Astrocyte of the hippocampus (primary cell): ENCODE measurements at places on chromosomes 6 and 20.

- no peak for DNase-seq
These were observed 196.7 kb downstream of the TFAP2B start for GRCh38 chr6:51015394-51015793.

DNA sequence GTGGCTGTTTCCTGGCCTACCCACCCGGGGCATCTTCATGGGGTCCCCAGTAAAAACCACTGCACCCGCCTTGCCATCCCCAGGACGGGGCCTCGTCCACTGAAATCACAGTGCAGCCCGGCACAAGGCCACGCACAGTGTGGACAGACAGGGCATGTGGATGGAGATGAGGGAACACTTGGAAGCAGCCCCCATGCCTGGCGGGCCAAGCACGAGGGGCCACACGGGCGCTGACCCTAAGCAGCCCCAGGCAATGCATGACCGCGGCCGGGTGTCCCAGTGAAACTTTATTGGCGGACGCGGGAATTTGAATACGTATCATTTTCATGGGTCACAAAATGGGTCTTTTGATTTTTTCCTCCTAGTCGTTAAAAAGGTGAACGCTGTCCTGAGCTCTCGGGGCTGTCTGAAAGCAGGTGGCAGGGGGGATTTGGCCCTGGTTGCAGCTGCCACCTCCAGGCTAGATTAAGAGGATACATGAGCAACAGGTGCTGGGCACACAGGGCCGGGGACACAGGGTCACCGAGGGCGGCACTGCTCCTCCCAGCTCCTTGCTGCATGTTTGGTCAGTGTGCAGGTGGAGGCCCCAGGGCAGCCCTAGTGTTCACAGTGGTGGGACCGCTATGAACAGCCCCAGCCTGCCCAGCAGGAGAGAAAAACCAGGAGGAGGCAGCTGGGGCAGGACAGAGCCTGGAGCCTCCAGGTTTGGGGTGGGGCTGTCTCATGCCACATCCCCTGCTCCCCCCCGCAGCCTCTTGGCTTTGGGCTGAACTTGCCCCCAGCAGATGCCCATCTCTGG is 74.9 kb upstream of the SLCO4A1 start:
- DNase-seq = no peak

DNA sequence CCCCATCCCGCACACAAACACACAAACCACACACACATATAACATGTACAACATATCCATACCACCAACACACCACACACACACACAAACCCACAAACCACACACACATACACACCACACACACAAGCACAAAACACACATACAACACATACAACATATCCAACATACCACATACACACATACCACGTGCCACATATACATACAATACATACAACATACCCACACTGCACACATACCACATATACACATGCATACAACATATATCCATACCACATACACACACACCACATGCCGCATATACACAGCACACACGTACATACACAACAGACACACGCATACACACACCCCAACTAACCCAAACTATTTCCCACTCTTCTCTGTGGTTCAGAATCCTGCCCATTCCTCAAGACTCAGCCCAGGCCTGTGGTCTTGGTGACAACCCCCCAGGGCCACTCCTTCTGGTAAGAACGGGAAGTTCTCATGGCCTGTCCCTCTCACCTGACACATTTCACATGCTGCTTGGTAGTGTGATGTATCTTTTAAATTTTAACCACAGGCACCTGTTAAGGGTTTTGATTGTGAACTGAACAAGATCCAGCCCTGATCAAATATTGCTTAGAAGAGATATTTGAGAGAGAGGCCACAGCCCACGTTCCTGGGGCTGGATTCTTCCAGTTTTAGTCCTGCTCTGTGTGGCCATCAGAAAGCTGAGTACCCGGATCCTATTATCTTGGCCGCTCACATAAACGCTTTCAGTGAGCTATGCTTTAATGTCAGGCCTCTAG is 55.9 kb upstream of the KCNK16 start:
- no peak for DNase-seq

- DNase-seq = peak; percentile 7
These were observed 23.6 kb downstream of the PKHD1 start for GRCh38 chr6:52063584-52064344.

DNA sequence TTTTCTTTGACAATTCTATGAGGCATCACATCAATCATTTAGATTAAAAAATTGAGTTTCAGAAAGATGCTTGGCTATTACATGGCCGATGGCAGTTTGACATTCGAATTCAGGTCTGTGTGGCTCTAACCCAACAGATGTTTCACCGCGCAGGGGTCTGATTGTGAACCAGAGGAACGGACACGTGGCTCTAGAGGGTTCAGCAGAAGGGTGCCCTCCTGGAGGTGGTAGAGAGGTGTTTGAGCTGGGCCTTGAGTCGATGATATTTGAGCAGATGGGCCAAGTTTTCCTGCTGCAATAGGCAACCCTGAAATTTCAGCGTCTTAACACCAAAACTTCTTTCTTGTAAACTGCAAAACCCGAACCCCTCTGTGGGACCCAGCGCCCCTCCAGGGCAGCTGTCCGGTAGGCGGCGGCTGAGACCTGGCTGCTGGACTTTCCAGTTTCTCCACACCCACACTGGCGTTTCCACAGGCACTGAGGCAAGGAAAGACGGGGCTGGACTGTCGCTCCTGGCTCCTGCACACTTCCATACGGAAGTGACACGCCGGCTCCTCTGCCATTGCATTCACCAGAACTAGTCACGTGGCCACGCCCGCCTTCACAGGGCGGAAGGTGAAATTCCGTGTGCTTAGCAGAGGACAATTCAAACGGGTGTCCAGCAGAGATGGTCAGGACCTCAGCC is 11.3 kb upstream of the AFDN start:
- DNase-seq = no peak

DNA sequence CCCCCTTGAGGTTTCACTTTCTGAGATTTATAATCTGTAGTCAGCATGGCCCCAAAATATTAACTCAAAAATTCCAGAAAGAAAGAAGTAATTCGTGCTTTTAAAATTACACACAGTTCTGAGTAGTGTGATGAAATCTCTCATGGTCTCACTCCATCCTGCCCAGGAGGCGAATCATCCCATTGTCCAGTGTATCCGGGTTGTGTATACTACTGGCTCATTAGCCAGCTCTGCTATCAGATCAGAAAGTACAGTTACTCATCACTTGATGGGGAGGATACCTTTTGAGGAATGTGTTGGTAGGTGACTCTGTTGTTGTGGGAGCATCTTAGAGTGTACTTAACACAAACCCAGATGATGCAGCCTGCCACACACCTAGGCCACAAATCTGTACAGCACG is 65.2 kb downstream of the CDC5L start:
- no peak for DNase-seq

DNA sequence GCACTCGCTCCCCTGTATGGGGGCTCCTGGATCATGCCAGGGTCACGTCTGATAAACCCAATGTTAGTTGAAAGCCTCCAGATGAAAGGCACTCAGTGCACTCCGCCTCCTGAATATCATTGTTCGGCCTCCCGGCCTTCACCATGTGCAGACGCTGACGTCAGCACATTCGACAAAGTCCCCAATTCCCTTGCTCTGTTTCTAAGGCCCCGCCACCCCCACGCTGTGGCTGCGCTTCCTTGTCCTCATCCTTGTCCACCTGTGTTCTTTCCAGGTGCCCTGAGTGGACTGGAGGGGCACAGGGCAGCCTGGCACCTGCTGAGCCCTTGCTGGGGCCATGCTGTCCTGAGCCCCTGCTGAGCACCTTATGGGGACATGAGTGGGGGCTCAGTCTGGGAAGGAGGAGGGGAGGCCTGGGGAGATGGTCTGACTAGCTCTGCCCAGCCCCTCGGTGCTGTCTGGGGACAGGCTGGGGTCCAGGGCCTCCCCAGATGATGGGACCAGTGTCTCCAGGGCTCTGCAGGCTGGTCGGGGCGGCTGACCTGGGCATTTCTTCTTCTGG is 9.8 kb upstream of the BHLHE23 start:
- no peak for DNase-seq

- no peak for DNase-seq
These were observed 127.6 kb upstream of the SNX9 start for GRCh38 chr6:157695301-157696040.

- peak; percentile 43 for DNase-seq
These were observed 6.6 kb upstream of the WTAP start for GRCh38 chr6:159720708-159721107.

GRCh38 chr20:57134804-57135203 is 131.6 kb downstream of the BMP7 start:
- no peak for DNase-seq

- DNase-seq = no peak
These were observed 80.1 kb downstream of the PXDC1 start for GRCh38 chr6:3671382-3671781.

- no peak for DNase-seq
These were observed 1.7 kb upstream of the TGM2 start for GRCh38 chr20:38166703-38167233.

DNA sequence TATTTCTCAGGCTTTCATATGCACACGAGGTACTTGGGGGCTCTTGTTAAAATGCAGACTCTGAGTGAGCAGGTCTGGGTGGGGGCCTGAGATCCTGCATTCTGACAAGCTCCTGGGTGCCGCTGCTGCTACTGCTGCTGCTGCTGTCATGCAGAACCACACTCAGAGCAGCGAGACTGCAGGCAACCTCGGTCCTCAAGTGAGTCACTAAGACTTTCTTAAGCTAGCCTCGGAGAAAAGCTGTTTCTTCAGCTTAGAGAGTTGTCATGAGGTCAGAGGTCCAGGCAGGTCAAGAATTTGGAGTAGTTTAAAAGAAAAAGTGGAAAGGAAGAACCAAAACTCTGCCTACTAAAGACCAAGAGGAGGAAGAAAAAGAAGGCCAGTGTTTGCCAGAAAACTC is 92.9 kb downstream of the SPTLC3 start:
- peak; percentile 20 for DNase-seq

DNA sequence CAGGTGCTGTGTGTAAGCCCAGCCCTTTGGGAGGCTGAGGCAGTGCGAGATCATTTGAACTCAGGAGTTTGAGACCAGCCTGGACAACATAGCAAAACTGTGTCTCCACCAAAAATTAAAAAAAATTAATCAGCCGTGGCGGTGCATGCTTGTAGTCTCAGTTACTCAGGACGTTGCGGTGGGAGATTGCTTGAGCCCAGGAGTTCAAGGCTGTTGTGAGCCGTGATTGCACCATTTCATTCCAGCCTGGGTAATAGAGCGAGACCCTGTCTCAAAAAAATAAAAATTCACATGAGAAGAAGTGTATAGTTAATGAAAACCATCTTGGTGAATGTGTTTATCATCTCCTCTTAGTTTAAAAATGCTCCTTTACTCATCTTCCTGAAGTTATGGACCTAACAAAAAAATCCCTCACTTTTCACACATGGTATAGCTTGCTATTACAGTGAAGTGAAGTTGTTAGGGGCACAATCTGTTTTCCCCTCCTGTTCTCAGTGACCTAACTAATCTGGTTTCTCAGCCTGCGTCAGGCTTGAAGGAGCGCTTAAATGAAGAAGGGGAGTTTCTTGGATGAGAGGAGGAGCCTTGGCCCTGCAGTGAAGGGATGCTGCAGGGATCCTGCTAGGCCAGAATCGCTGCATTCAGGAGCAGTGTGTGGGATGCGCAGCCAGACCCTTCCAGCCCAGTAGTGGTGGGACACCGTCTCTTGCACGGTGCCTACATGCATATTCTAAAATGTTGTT is 45.3 kb downstream of the JARID2 start:
- DNase-seq = no peak

DNA sequence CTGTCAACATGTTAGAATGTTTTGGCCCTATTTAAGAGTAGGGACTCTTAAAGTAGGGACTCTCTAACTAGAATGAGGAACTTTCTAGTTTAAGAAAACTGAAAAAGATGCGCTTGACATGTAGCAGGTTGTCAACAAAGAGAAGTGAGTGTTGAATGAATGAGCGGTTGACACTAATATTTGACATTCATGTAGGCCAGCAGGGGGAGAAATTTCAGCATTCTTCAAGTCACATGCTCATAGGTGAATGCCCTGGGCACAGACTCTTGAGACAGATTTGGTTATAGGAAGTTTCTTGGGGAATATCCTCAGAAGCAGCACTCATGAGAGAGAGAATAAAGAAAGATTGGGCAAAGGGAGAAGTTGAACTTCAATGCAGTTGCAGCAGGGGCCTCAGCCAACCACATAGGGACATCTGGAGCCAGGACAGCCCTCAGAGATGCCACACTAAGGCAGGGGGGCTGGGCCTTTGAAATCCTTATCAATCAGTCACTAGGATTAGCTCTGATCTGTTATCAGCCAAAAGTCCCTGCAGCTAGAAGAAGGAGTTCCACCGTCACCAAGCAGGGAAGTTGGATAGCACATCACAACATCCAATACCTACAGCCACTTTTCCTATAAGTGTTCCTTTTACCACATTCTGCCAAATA is 145.1 kb upstream of the FKBP1C start:
- DNase-seq = no peak

DNA sequence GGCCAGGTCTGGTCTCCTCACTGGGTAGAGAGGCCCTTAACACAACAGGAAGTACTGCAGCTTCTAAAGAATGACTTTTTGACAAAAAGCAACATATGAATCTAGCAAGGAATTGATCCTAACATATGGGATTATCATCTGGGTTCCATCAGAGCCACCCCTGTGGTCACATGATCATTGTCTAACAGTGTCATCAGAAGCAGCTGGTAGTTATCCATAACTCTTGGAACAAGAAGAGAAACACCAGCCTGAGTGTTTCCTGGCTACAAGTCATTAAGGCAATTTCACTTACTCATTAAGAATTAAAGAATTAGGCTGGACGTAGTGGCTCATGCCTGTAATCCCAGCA is 219.3 kb upstream of the ARID1B start:
- DNase-seq = no peak

GRCh38 chr6:100657678-100658330 is 193.1 kb upstream of the SIM1 start:
- DNase-seq = no peak

DNA sequence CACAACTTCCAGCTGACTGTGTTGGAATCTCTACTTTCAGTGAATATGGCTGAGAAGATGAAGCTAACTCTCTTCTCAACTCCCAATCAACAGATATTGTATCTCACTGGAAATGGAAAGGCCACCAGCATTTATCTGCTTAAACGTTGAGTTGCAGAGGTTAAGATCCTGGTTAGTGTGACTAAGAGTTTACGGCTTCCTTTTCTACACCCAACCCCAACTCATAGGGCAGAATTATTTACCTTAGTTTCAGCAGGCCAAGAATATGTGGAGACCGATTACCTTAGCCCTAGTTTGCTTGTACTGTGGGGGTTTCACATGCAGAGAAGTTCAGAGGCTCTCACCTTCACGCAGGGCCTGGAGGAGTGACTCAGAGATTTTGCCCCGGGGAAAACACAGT is 1026.6 kb downstream of the EYS start:
- peak; percentile 9 for DNase-seq

GRCh38 chr20:22070610-22071058 is 365.2 kb downstream of the PAX1 start:
- no peak for DNase-seq

DNA sequence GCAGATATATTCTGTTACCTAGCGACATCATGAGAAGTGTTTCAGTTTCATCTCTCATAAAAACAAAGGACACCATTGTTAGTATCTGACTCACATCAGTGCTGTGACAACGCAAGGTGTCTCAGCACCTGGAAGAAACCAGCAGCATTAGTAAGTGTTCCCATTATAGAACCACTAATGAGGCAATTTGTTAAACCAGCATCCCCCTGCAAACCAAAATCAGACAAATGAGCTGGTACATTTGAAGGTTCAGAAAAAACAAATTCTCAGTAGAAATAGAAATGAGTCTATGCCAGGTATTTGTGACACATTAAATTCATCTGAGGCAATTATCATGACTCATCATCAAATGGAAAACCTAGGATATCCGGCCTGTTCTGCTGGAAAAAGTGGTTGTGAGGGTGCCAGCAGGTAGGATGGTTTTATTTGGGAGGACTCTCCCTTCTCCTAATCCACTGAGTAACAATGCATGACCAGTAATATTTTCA is 151.7 kb downstream of the TMEM200A start:
- no peak for DNase-seq

GRCh38 chr20:4728120-4728760 is 6.5 kb downstream of the PRND start:
- no peak for DNase-seq
